ENCODE measurements at places on chromosomes 7 and 10.

- DNase-seq, result no peak
These were observed 15.1 kb downstream of the FZD8 start for GRCh38 chr10:35626971-35627507.

DNA sequence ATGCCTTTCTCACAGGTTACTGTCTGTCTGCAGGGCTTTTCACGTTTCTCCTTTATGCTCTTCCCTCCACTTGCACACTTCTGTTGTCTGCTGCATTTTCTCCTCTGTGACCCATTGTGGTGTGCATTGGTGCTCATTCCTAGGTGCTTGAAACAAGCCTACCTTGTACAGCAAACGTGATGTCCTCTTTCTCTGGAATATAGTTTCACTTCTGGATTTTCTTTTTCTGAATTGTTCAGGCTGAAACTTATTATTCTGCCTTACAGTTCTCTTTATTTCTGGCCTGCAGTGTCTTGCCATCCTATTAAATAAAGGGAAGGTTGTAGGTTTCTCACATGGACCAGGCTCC, 128.8 kb upstream of the SAMD8 start:
- DNase-seq, result no peak

- no peak for DNase-seq
These were observed 391.1 kb downstream of the RPS24 start for GRCh38 chr10:78424723-78425122.

DNA sequence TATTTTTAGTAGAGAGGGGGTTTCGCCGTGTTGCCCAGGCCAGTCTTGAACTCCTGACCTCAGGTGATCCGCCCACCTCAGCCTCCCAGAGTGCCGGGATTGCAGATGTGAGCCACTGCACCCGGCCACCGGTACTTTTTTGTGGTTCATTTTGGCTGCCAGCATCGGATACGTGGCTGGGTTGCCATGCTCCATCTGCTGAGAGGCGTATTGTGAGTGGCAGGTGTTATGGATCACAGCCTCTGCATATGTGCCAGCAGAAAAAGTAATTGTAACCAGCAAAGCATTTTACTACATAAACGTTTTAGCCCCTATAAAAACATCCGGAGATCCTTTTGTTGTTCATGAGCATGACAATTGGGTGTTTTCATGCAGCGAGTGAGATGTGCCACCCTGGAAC, 7.1 kb downstream of the FOXK1 start:
- no peak for DNase-seq

GRCh38 chr7:48518092-48518491, 346.8 kb downstream of the ABCA13 start:
- no peak for DNase-seq
